ENCODE measurements at places on chromosomes 6 and 20.
A peak's percentile ranks its signal among the peaks of the same experiment; 100 is the strongest.

- DNase-seq, result no peak
Observed at GRCh38 chr6:134162932-134163331, 110.5 kb upstream of the SLC2A12 start.

- DNase-seq, result no peak
Observed at GRCh38 chr20:63602321-63602720, 24.6 kb downstream of the GMEB2 start.

DNA sequence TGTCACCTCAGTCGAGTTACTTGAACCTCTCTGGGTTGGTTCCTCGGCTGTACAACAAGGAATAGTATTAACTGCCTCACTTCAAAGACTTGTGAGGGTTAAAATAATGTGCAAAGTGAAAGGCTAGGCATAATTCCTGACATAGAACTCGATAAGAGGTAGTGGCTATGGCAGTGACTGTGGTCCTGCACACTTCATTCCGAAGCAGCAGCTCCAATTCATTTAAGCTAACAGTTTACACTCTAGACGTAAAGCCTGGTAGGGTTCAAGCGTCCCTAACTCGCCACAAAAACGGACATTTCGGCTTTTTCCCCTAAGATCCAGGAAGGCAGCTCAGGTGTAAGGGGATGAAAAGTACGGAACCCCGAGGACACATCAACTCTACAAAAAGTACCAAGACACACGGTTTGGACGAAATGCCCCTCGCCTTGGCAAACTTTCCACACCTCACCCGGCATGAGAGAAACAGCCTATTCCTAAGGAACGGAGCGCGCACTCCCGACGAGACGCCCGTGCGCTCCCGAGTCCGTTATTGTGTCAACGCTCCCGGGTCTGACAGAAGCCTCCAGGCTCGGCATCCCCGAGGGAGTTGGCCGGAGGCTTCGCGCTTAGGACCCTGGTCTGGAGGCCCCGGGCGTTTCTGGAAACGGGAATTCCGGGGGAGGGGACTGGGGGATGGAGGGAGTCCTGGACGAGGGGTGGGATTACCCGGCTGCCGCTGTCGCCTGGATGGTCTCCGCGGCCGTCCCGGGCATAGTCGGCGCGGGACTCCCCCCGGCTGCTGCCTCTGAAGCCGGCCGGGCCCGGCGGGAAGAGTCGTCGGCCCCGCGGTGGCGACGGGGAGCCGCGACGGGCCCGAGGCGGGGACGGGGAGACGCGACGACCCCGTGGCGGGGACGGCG, 937 bp downstream of the ZNF318 start:
- DNase-seq, result peak; percentile 46

GRCh38 chr6:75479712-75480111, 13.9 kb downstream of the FILIP1 start:
- no peak for DNase-seq

GRCh38 chr6:43127180-43127579, 43.9 kb upstream of the SRF start:
- DNase-seq, result no peak
